ENCODE measurements at places on chromosomes 11 and 22.

DNA sequence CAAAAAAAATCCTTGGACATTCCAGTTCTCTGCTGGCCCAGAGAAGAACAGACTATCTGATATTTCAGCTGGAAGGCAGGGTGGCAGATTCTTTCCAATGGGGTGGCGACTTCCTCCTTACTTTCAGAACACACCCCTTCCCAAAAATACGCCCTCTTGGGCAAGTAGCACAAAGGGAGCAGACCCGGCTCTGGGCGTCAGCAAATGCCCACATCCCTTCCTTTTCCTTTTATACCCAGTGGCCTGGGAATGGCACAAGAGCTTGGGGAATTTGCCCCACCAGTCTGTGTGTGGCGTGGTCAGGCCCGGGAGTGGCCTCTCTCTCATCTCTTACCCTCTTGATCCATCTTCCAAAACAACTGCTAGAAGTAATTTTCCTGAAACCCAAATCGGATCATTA is 33.0 kb upstream of the NUP160 start:
- no peak for DNase-seq

GRCh38 chr11:96254854-96255253 is 88.1 kb downstream of the MAML2 start:
- DNase-seq: no peak

GRCh38 chr11:17186932-17187692 is 20.7 kb downstream of the PIK3C2A start:
- DNase-seq: no peak

DNA sequence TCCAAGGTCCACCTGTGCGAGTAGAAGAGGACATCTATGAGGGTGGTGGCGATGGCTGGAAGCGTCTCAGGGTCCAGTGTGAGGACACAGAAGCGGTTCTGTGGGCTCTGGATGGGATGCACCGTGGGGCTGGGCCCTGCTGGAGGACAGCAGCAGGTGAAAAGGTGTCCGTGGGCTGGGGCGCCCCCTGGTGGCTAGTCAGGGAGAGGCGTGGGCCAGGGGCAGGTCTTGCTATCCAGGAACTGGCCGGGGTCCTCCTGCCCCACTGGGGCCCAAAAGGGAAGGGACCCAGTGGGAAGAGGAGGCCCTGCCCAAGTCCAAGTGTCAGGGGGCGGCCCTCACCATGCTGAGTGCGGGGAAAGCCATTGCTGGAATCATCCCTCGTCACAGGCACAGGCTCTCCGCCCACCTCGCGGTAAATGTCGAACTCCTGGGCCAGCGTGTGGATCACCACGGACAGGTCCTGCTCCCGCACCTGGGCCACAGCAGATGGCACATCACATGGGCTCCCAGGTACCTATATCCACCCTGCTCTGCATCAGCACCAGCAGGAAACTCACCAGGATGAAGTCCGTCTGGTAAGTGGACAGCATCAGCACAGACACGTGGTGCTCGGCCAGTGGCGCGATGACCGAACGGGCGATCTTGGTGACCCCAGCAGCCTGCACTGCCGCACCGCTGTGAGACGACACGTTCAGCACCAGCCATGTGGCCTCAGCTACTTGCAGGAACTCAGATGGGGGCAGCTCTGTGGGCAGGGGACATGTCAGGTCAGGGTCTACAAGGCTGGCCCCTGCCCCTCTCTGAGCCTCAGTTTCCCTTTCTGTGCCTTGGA is 2.3 kb downstream of the CASTOR1 start:
- peak; percentile 21 for DNase-seq

DNA sequence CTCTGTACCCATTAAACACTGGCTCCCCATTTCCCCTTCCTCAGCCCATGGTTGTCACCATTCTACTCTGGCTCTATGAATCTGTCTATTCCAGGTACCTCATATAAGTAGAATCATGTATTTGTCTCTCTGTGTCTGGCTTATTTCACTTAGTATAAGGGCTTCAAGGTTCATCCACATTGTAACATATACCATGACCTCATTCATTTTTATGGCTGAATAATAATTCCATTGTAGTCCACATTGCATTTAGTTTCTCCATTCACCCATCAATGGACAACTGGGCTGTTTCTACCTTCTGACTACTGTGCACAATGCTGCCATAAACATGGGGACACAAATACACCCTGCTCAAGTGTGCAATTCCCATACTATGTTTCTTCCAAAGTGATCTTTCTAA is 97.3 kb downstream of the MICAL3 start:
- DNase-seq: no peak

DNA sequence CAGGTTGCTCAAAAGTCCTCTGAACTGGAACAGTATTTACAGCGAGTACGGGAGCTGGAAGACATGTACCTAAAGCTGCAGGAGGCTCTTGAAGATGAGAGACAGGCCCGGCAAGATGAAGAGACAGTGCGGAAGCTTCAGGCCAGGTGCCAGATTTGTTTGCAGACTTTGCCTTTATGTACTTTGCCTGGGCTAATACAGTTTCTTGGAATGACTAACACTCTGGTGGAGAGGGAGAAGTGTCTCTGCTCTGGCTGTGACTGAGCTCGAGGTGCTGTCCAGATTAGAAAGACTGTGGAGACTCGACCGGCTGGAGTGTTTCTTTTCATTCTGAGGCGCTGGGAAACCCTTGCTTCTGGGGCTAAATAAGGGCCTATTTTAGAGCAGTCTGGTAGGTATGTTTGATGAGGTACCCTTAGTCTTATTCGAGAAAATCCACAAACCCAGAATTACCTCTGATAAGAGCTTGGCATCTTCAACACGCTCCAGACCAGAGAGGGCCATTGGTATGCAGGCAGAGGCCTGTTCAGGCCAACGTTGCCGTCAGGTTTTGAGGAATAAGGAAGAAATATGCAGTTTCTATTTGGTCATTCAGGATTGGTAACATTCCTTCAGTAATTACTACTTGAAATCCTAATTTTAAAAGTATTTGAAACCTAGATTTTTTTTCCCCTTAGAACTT is 76.5 kb downstream of the SWAP70 start:
- no peak for DNase-seq

- DNase-seq: no peak
These were observed 7.7 kb downstream of the LRRC32 start for GRCh38 chr11:76662656-76663485.

GRCh38 chr22:33335611-33336279 is 277.6 kb upstream of the SYN3 start:
- DNase-seq: no peak

- DNase-seq: no peak
These were observed 3.4 kb downstream of the KCNK7 start for GRCh38 chr11:65591939-65592857.

- DNase-seq: no peak
These were observed 2.2 kb upstream of the OR51E2 start for GRCh38 chr11:4699697-4700435.

DNA sequence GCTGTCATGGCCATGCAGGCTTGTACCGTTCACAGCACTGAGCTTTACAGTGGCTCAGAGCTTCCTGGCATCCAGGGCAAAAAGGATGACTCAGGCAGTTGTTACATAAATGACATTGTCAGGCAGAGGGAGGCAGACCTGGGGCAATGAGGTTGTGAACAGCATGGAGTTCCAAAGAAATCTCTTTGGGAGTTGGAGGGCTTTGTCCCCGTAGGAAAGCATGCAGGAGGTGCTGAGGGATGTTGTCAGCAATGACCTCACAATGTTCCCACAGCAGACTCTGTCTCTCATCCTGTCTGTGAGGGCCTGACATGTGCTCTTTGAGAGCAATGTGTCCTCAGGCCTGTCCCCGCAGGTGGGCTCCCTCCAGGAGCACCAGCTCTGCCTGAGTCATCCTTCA is 25.9 kb upstream of the PDE2A start:
- DNase-seq: peak; percentile 24

- DNase-seq: no peak
These were observed 585 bp upstream of the NADSYN1 start for GRCh38 chr11:71452199-71453036.

DNA sequence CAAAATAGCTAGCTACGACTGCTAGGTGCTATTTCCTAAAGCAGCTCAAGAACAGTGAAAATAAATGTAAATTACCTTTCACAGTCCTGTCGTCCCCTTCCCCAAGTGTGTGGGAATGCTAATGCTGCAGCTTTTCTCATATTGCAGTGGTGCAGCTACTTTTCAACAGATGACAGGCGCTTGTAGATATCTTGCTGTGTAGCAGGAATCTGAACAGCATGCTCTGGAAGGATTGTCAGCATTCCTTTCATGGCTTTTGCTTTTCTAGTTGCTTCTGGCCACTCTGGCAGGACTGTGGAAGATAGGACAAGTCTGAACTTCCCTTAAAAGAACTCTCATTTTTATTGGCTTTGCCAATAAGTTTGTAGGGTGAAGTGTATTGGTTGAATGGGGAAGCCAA is 18.8 kb downstream of the FAR1 start:
- no peak for DNase-seq

GRCh38 chr11:75907906-75908527 is 93.0 kb downstream of the UVRAG start:
- DNase-seq: no peak

DNA sequence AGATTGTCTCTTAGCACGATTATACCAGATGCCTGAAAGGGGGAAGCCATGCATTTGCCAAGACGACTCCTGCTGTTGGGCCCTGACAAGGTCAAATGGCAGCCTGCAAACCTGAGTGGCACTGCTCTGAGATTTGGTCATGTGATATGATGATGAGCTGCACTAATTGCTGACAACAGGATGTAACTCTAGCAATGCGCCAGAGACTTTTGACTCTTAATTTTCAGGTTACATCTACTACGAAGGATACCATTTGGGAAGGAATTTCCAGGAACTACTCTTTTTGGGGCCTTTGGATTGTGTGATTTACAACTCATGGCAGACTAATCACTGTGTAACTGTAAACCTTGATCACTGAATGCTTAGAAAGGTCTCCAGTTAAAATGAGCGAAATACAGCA is 13.1 kb downstream of the TREH start:
- no peak for DNase-seq

- DNase-seq: peak; percentile 68
These were observed 40.6 kb downstream of the WEE1 start for GRCh38 chr11:9613830-9614762.

DNA sequence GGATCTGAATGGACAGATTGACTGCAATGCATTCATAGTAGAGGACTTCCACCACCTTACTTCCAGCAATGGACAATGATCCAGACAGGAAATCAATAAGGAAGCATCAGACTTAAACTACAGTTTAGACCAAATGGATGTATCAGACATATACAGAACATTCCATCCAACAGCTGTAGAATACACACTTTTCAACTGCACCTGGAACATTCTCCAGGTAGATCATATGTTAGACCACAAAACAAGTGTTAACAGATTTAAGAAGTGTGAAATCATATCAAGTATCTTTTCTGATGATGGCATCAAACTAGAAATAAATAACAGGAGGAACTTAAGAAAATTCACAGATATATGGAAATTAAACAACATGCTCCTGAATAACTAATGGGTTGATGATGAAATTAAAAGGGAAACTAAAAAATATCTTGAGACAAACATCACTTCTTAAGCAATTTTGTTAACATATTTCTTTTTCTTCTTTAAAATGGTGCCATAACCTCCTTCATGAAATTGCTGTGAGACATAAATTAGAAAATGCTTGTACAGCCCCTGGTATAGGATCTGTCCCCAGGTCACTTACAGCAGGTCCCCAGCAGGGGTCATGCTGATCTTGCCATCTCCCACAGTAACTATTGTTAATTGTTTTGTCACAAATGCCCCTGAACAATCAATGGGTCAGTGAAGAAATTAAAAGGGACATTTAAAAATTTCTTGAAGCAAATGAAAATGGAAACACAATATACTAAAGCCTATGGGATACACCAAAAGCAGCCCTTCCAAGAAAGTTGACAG is 100.0 kb upstream of the OR4B1 start:
- DNase-seq: no peak

DNA sequence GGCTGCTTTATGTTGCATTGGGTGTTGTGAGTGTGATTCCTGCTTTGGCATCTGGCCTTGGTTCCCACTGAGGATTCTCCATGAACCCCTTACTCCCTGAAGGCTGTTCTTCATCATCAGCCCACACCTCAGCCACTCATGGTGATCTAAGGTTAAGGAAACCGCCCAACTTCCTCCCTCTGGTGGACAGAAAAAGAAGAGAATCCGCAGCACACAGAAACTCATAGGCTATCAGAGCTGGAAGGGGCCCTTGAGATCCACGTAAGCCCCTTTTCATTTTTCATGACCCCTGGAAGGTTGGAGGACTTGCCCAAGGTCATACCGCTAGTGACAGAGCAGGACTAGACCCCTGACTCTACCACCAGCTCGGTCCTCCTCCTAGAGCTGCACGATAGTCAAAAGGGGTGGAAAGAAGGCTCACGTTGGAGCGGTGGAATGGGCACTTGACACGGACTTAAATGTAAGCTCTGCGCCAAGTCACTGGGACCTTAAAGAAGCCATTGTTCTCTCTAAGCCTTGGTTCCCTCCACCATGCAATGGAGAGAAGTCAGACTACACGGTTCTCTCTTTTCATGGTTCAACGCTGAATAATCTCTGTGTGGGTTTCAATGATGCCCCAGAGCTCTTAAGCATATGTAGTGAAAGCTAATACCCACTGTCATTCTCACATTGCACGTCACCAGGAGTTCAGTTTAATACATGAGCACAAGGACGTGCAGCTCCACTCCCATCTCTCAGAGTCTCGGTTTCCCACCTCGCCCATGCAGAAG is 83.6 kb upstream of the CRTAM start:
- DNase-seq: no peak

DNA sequence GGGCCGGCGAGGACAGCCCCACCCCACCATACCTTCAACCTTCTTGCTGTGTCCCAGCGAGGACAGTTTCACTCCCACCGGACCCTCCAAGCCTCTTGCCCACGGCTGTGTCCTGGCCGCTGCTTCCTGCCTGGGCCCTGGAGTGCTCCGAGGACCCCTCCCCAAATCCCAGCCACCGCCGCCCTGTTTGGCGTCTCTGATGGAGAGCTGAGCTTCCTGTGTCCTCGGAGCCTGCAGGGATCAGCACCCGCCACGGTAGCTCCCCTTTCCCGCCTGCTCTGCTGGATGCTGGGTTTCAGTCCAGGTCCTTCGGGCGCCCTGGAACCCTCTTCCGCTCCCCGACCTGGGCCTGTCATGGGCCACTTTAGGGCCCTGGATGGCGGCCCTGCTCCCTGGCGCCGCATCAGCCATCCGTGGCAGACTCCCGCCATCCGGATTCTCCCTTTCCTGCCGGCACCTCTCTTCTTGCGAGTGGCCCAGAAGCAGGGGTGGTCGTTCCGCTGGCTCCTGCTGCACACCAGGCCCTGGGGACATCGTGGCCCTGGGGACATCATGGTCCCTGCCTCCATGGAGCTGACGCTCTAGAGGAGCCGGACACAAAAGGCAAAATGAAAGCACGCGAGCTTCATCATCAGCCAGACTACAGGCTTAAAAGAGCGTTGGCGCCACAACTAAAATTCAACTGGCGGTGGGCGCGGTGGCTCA is 34.3 kb upstream of the GAL start:
- no peak for DNase-seq

- DNase-seq: no peak
These were observed 100.9 kb downstream of the MRTFA start for GRCh38 chr22:40535642-40536041.

- no peak for DNase-seq
These were observed 626.5 kb upstream of the CHORDC1 start for GRCh38 chr11:90849312-90849711.

DNA sequence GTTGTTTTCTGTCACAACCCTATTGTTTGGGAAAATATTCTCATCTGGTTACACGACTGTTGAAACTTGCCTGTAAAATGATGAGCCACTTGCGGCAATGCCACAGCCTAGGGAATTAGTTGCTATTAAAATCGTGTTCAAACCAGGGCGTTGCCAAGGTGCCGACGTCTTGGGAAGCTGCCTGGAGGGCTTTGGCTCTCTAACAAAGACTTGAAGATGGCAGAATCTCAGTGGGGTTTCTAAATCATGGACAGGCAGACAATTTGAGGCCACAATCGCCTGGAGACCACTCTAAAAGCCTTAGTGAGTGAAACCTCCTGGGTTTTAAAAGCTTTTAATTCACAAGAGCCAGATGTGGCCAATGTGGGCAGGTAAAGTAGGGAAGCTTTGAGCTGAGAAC is 117.2 kb upstream of the BMAL1 start:
- no peak for DNase-seq
